Fibroblast of mammary gland (primary cell): ENCODE measurements at places on chromosomes 12 and 14.

DNA sequence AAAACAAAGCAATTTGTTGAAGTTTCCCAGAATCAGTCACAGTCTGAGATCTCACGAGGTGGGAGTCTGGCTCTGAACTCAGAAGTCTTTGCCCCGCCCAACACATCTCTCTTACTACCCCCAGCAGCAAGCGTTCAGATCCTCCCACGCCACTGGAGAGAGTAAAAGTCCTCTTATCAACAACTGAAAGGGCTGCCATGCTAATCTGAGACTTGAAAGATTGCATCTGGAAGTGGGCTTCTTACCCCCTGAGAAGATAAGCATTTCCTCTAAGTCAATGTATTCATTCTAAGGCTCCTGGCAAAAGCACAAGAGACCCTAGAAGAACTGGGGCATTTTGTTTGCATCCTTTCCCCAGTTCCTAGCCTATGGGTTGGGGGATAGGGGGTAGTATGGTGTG lies 34.1 kb upstream of the STON2 start:
- no peak for DNase-seq

DNA sequence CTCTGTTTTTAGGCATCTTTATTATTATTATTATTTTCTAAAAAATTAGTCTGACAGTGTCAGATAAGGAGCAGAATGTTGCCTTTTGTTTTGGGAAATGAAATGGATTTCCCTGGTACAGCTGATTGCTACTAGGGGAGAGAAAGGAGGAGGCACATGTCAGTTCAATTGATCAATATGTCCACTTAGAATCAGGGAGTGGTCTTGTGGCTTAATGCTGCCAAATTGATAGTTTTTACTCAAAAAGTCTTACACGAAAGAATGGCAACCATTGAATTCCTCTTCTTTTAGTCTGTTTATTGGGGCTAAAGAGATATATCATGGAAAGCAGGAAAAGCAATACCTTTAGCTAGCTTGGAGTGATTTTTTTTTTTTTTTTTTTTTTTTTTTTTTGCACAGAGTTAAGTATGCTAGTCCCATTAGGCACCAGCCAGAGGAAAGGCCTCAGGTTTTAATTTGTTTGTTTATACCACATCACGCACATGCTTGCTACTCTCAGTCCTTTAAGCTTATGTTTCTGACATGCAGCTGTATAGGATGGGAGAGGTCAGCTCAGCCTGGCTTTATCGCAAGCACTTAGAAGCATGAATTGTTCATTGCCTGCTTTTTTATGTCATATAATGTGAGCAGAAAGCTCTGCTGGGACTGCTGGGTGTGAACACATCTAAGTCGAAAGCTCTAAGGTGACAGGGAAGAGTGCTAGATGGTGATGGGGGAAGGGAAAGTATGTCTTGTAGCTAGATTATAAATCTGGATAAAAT lies 1.4 kb downstream of the AKAP6 start:
- DNase-seq = no peak

DNA sequence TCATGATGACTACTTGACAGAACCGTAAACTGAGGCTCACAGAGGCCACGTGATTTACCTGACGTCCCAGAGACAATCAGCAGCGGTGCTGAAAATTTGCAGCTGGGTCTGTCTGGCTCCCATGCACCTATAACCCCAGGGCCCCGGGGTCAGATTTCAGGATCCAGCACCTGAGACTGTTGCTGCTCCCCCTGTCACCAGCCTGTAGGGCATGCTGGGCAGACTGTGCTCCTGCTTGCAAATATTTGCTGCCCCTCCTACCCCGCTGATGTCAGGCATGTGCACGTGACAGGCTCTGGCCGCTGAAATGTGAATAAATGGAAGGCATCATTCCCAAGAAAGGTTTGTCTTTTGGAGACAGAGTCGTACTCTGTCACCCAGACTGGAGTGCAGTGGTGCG lies 6.0 kb downstream of the MMAB start:
- no peak for DNase-seq

GRCh38 chr12:46571608-46572007 lies 199.0 kb upstream of the SLC38A2 start:
- DNase-seq = no peak

- DNase-seq = peak; percentile 94
Measured at GRCh38 chr12:92912052-92912451, 17.0 kb downstream of the EEA1 start.

DNA sequence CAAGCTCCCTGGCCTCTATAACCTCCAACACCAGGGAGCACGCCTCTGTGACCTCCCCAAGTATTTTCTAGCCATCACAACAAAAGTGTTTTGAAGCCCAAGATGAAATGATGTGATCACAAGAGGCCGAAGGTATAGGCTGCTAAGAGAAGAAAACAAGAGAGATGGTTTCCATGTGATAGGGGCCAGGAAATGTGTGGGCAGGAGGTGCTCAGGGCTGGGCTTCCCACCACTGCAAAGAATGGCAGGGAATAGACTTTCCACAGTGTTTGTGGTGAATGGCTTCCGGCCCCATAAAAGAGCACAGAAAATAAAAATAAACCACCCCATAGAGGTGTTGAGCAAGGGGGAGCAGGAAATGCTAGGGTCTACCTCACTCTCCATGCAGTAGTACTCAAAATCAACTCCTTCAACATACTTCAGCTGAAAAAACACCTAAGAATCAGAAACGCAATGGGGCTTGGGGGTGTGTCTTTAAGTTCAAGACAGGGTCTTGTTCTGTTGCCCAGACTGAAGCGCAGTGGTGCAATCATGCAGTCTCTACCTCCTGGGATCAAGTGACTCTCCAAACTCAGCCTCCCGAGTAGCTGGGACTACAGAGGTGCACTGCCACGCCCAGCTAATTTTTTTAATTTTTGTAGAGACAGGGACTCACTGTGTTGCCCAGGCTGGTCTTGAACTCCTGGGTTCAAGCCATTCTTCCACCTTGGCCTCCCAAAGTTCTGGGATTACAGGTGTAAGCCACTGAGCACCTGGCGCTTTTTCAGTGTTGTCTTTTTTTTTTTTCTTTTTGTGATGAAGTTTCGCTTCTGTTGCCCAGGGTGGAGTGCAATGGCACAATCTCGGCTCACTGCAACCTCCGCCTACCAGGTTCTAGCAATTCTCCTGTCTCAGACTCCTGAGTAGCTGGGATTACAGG lies 27.1 kb downstream of the DAD1 start:
- DNase-seq = no peak

DNA sequence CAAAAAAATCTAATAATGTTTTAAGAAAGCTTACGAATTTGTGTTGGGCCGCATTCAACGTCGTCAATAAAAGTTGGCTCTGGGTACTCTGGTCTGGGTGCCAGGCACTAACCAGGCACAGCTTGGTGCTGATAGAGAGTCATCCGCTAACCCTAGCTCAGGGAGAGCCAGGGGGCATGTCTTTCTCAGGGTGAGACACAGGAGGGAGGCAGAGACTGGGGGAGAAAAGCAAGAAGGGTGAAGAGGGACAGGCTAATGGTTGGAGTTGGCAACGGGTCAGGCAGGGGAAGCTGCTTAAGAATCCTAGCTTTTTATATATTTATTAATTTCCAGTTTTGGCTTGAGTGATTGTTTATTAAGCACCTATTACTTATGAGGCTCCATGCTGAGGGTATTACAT lies 105.0 kb downstream of the CMKLR1 start:
- DNase-seq = peak; percentile 10

DNA sequence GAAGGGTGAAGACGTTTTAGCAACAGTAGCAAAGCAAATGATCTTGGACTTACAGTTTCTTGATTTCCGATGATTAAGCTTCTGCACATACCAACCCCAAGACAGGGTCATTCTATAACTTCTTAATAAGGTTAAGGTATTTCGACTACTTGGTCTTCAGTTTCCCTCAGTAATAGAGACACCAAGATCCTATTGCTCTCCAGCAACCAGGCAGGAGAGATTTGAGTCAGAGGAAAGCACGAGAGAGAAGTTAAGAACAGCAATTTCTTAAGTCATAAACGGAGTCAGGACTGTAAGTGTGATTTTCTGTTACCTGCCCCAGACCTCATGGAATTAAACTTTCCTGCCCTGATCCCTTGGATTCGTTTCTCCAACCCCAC lies 215.6 kb downstream of the TTC8 start:
- no peak for DNase-seq

- DNase-seq = no peak
Measured at GRCh38 chr14:105496831-105497591, 6.0 kb downstream of the TEDC1 start.

- peak; percentile 76 for DNase-seq
Measured at GRCh38 chr14:39232554-39233415, 930 bp upstream of the MIA2 start.

GRCh38 chr12:111864913-111865312 lies 22.9 kb downstream of the MAPKAPK5 start:
- DNase-seq = no peak

DNA sequence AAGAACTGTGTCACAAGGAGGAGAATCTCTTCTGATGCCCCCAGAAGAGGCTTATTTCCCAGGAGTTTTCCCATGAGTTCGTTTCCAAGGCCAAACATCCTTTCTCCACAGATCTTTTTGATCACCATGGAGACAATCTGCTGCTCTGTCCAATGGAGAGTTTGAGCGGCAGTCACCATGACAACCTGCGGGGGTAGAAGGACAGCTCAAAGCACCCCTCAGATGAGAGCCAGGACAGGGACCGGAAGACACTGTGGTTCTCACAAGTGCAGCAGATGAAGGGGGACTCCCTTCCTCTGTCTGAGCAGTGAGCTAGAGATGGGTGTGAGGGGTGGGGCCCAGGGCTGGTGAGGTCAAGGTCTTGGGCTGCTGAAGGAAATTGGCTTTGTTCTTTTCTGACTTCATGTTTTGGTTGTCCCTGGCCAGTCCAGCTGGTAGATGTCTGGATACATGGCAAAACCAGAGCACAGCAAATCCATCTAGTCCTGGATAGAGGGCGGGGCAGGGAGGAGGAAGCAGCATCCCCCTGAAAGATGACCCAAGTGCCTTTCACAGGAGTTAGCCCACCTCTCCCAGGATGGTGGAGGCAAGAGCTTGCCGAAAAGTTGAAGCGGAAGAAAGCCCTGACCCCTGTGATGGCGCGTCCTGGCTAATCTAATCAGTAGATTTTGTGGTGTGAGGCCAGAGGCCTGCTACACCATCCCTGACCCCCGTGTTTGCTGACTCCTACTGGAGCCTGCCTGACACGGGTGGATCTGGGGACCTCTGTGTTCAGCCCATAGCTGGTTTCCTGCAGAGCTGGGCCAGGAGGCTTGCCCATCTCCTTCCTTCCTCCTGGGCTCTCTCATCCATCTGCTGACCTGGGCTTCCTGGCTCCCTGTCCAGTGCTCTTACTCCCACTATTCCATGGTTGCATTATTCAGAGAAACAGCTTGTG lies 24.4 kb downstream of the DHRS2 start:
- DNase-seq = no peak

GRCh38 chr12:105740970-105741725 lies 397.6 kb downstream of the NUAK1 start:
- DNase-seq = peak; percentile 13

GRCh38 chr12:85588221-85588620 lies 248.0 kb downstream of the RASSF9 start:
- DNase-seq = no peak

- DNase-seq = no peak
Measured at GRCh38 chr14:93982230-93983007, 6.0 kb upstream of the ASB2 start.

DNA sequence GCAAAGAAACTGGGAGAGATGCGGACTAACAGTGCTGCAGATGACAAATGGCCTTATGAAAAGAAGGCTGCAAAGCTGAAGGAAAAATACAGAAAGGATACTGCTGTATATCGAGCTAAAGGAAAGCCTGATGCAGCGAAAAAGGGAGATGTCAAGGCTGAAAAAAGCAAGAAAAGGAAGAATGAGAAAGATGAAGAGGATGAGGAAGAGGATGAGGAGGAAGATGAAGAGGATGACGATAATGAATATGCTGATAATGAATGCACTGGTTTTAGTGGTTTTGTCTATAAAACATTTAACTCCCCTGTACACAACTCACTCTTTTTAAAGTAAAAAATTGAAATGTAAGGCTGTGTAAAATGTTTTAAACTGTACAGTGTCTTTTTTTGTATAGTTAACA lies 13.2 kb upstream of the ARID4A start:
- DNase-seq = no peak
